Erythroblast (primary cell): ENCODE measurements at places on chromosomes 7 and 10.

GRCh38 chr7:34091321-34091917, 186.1 kb downstream of the BMPER start:
- peak; percentile 34 for DNase-seq

- DNase-seq = no peak
These were observed 705.5 kb downstream of the POM121L12 start for GRCh38 chr7:53740971-53741370.

- no peak for DNase-seq
These were observed 219.3 kb upstream of the GLI3 start for GRCh38 chr7:42456267-42456666.

DNA sequence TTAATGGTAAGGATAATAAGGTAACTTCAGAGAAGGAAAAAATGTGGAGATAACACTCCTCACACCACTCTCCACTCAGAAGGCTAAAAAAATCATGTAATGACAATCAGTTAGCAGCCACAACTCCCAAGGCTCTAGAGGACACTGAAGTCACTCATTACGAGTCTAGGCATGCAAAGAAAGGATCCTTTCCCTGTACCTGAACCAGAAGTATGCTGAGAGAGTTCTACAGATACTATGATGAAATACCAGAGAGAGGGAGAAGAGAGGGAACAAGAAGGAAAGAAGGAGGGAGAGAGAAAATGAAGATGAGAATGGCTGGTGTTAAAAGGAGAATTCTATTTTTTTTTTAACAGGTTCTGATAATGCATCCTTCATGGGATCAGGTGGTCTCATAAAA, 224.3 kb upstream of the PLXNA4 start:
- DNase-seq = no peak

DNA sequence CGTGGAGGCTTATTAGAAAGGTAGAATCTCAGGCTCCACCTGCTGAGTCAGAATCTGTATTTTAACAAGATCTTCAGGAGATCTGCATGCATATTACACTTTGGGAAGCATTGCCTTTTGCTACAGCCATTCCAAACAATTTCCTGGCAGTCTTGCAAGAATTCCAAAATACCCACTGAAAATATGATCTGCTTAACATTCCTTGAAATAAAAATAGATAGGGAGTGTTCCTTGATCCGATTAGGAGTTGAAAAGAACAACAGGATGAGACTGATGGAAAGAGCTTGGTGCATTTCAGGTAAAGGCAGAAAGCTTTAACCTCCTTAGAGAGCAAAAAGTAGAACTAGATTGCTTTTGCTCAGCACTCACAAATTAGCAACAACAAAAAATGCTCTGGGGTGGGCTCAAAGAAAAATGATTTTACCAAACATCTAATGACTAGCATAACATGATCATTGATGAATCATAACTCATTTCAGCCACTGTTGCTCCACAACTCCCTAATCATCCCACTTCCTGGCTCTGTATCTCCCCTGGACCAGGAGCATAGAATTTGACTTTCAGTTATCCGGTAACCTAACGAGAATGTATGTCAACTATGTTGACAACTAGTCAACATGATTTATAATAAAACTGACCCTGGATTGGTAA, 115.2 kb downstream of the RNLS start:
- DNase-seq = no peak

GRCh38 chr7:136617176-136617575, 251.3 kb upstream of the CHRM2 start:
- DNase-seq = no peak

GRCh38 chr7:156544919-156545715, 95.5 kb upstream of the RNF32 start:
- no peak for DNase-seq

DNA sequence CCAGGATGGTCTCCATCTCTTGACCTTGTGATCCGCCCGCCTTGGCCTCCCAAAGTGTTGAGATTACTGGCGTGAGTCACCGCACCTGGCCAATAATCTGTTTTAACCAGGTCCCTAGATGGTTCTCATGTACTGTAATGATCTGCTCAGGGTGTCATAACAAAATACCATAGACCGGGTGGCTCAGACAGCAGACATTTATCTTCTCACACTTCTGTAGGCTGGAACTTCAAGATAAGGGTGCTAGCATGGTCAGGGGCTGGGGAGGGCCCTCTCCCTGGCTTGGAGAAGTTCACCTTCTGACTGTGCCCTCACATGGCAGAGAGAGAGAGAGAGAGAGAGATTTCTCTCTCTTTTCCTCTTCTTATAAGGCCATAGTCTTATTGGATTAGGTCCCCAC, 279.4 kb upstream of the LYZL1 start:
- DNase-seq = peak; percentile 87

GRCh38 chr10:26881600-26882331, 21.0 kb upstream of the ABI1 start:
- DNase-seq = peak; percentile 58

DNA sequence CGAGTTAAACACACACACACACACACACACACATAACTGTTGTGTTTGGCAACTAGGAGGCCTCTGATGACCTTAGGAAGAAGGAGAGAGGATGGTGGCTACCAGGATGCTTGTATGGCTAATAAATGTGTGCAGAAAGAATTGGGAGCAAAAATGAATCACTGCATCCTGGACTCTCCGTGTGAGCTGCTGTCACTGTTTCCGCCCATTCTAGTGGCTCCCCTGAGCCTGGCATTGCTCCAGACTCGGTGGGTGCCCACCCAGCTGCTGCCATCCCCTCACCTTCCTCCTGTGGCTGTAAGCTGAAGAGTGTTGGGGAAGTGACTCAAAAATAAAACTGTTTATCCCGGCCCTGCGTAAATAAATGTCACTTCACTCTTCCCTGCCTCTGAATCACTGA, 149.5 kb upstream of the MINDY3 start:
- DNase-seq = no peak

DNA sequence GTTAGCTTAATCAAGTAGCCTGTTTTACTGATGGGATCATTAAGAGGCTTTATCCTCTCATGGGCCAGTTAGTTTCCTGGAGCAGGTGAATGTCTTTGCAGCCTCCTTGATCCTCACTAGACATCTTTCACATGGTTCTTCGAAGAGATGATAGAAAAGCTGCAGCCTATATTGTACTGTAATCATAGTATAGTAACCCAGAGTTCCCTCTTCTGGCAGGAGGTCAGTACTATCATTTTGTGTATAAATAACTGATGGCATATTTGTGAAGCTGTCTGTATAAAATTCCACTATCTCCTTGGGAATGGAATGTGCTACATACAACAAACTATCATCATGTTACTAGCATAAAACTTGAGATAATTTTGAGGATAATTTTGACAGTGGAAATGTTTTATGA, 123.8 kb upstream of the PRPS1L1 start:
- DNase-seq = no peak

GRCh38 chr10:96719200-96719599, 1.1 kb downstream of the PIK3AP1 start:
- no peak for DNase-seq
